Posterior vena cava (tissue), 2 donors: ENCODE measurements at places on chromosomes 11 and 22. TPM values are rescaled to one million over a fixed set of nuclear protein-coding genes. Genes with fewer than 3 reads are reported as not detected.

Gene SMTNL1
- not detected for total RNA-seq

Gene SLC22A9
- total RNA-seq = not detected

Gene PATE4
- total RNA-seq = not detected

Gene OR4A16
- total RNA-seq = not detected

Gene SDHD
- total RNA-seq = 84.5 TPM

Gene PCNX3
- total RNA-seq = 22.6 TPM

Gene CHRDL2
- total RNA-seq = 10.6 TPM

Gene SCUBE2
- 7.4 TPM for total RNA-seq

Gene CSRP3
- total RNA-seq = not detected

DNA sequence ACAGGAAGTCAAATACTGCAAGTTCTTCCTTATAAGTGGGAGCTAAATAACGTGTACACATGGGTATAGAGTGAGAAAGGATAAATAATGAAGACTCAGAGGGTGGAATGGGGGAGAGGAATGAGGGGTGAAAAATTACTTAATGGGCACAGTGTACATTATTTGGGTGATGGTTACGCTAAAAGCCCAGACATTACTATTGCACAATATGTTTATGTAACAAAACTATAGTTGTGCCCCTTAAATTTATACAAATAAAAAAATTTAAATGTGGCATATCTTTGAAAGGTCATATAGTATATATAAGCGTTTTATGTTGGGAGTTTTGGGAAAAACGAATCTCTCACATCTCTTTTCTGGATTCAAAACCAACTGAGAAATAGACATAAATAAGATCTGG lies 96.1 kb downstream of the KIF18A start:
- no peak for DNase-seq

DNA sequence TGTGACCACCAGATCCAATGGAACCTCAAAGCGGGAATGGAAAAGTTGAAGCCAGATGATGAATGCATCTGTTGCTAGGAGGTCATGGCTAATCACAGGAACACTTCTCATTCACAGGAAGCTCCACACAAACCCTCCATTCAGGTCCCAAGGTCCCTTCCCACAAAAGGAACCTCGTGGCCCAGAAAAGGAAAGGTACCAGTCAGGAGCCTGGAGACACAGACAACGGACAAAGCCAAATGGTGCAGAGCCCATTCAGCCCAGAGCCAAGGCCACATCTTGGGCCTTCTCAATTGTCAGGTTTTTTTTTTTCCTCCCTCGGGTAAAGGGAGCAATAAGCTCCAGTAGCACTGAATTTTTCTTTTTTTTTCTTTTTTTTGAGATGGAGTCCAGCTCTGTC lies 87.0 kb downstream of the FAM168A start:
- no peak for DNase-seq

DNA sequence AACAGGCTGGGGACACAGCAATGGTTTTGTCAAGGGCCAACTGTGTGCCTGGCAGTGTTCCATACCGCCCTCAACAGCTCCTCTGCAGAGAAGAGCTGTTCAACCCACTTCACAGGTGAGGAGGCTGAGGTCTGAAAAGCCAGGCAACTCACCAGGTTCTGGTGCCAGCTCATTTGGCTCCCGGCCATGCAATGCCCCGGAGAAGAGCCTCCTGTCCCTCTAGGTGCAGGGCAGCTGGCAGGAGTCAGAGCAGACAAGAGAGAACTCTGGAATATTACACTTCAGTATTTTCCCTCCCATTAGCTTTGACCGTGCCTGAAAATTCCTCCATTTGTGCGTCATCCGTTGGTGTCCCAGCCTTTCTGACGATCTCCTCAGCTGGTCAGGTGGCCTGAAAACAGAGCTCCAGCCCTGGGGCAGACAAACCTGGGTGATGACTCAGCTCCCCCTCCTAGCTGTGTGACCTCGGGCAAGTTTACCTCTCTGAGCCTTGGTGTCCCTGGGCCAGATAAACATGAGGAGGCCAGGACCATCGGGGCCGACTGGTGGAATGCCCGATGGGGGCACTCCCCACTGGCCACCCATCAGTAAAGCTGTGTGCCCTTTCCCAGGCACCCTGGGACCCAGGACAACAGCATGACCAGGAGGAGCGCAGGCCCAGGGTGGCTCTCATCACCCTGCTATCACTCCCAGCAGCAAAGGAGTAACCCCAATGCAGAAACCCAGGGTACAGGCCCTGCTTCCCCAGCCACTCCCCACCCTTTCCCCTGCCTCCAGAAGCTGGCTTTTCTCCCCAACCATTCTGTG lies 9.6 kb upstream of the C1QTNF6 start:
- peak; percentile 88 for DNase-seq

GRCh38 chr11:65090628-65091027 lies 5.4 kb upstream of the VPS51 start:
- no peak for DNase-seq

DNA sequence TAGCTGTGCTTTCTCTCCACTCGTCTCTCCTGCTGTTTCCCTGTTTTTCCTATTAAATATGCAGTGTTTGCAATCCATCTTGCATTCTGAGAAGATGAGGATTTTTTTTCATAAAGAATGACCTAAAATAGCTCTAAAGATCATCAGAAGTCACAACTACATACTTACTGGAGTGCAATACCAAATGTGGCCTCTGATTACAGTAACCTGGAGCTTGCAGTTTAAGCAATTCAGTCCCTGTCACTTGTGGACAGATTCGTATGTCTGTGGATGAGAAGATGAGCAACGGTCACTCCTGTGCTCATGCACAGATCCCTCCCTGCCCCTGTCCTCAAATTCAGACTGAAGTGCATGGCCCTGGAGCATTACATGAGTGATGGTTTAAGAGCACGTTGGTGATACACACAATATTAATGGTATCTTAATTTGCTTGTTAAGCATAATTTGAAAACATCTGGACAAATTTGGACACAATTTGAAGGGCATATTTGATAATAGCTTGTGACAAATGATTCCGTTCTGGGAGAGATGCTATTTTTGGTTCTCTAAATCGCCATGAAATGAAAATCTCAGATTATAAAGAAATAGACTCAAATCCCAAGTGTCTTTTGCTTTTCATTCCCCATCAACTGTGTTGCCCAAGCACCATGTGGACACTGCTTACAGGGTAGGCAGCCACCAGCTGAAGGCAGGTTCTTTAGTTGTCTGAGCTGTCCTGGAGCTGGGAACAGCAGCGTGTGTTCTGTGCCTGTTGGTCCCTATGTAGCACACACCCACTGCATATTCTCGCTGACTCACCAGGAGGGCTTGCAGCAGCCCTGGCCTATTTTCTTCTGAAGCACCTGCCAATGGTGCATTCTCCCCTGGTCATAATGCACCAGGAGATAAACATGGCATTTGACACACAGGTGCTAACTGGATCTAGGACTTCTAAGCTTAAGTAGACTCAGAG lies 32.6 kb upstream of the PRAME start:
- DNase-seq = no peak

DNA sequence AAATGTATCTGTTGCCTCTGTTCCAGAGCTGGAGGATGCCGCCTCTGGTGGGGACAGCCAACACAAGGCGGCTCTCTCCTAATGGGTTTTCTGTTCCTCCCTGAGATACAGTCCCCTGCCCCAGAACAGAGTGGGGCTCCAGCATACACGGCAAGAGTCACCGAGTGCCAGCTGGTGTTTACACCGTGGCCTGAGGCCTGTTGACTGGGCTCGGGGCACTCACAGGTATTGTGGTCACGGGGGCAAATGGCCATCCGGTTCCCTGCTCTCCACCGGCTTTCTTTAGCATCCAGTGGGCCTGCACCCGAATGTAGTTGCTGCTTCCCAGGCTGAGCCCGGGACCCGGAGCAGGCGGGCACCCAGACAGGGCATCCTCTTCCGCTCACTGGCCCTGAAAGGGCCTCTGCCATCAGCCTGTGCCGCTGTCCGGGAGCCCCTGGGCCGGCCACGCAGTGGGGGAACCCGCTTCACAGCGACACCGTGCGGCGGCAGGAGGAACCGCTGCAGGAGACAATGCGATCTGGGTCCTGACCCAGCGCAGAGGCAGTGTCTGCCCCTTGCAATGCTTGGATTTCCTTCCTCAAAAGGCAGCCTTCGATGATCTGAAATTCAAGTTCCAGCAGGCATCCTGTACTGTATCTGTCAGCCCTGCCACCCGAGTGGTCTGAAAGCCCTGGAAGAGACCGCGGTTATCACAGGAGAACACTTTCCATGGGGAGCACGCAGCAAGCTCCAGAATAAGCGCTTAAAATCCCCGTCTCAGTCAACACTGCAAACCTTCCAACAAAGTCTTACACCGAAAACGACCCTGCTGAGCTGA lies 859 bp upstream of the KRTAP5-5 start:
- DNase-seq = peak; percentile 83
